ENCODE measurements at places on chromosomes 5 and 9.

DNA sequence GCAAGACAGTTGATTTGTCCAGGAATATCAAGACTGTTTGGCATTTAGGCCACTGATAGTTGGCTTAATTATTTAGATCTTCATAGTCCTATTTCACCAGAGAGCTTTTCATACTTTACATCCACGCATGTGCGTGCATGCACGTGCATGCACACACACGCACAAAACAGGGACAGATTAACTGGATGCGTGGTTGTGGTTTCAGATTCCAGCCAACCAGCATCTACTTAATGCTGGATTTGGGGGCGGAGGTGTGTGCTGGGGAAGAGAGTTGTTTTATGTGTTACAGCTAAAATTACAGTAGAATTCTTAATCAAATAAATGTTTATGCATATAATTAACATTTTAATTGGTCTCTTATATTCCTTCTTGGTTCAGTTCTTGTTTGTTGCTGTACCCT lies 7.3 kb downstream of the RNF14 start:
- no peak for DNase-seq

GRCh38 chr9:130990306-130990977 lies 18.5 kb upstream of the LAMC3 start:
- DNase-seq: no peak

- DNase-seq: peak; percentile 14
Observed at GRCh38 chr5:103532086-103532734, 30.4 kb downstream of the NUDT12 start.

DNA sequence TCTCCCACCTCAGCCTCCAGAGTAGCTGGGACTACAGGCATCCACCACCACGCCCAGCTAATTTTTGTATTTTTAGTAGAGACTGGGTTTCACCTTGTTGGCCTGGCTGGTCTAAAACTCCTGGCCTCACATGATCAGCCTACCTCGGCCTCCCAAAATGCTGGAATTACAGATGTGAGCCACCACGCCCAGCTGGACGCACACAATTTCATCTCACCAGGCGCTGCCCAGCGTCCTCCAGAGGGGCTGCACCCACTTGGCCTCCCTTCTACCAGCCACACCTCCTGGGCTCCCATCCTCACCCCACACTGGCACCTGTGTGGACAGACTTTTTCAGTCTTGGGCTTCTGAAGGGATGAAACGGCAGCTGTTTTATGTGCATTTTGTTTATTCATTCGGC lies 3.8 kb upstream of the EXOC3 start:
- no peak for DNase-seq

GRCh38 chr5:93072831-93073459 lies 508.1 kb downstream of the NR2F1-AS1 start:
- no peak for DNase-seq

Data from hepatocyte (in vitro differentiated cells).